CD4-positive, alpha-beta memory T cell (primary cell): ENCODE measurements at places on chromosomes 5 and 9. TPM values are rescaled to one million over a fixed set of nuclear protein-coding genes. Genes with fewer than 3 reads are reported as not detected.

TGFBR1 gene
- polyA plus RNA-seq, result 21.4 TPM

PCDHB9 gene
- polyA plus RNA-seq, result 0.62 TPM

BTNL3 gene
- not detected for polyA plus RNA-seq

SLCO6A1 gene
- not detected for polyA plus RNA-seq

INSL6 gene
- not detected for polyA plus RNA-seq

PCDHB13 gene
- polyA plus RNA-seq, result not detected

NR6A1 gene
- not detected for polyA plus RNA-seq

GABRA1 gene
- not detected for polyA plus RNA-seq

LYRM7 gene
- polyA plus RNA-seq, result 7.0 TPM

EGFLAM gene
- not detected for polyA plus RNA-seq

MEIKIN gene
- not detected for polyA plus RNA-seq

LCN15 gene
- polyA plus RNA-seq, result not detected

MYOZ3 gene
- not detected for polyA plus RNA-seq

MZB1 gene
- 8.2 TPM for polyA plus RNA-seq

CCNO gene
- polyA plus RNA-seq, result not detected

EDIL3 gene
- not detected for polyA plus RNA-seq

ADCY2 gene
- polyA plus RNA-seq, result not detected

TLR4 gene
- 0.08 TPM for polyA plus RNA-seq

RGMB gene
- polyA plus RNA-seq, result 7.7 TPM

BARHL1 gene
- polyA plus RNA-seq, result not detected

SMIM33 gene
- 0.31 TPM for polyA plus RNA-seq

HAVCR2 gene
- 4.9 TPM for polyA plus RNA-seq

ANKRD18B gene
- not detected for polyA plus RNA-seq

DMRT2 gene
- 0.08 TPM for polyA plus RNA-seq

NTRK2 gene
- polyA plus RNA-seq, result not detected

C1QTNF3 gene
- polyA plus RNA-seq, result 0.53 TPM

SLC34A3 gene
- not detected for polyA plus RNA-seq

SMC2 gene
- 3.5 TPM for polyA plus RNA-seq

CDH10 gene
- polyA plus RNA-seq, result not detected

PHF24 gene
- polyA plus RNA-seq, result not detected

CAMLG gene
- 41.0 TPM for polyA plus RNA-seq

PCDH1 gene
- not detected for polyA plus RNA-seq

AHRR gene
- 0.23 TPM for polyA plus RNA-seq

SGCD gene
- polyA plus RNA-seq, result not detected

SPATA31C2 gene
- polyA plus RNA-seq, result not detected

STK10 gene
- polyA plus RNA-seq, result 161 TPM

PITX1 gene
- polyA plus RNA-seq, result not detected

ELAVL2 gene
- not detected for polyA plus RNA-seq

SLC36A2 gene
- polyA plus RNA-seq, result not detected

UBE2B gene
- polyA plus RNA-seq, result 118 TPM

MTREX gene
- polyA plus RNA-seq, result 28.8 TPM

SLC1A1 gene
- polyA plus RNA-seq, result 0.25 TPM

IL13 gene
- polyA plus RNA-seq, result not detected

SPATA31A3 gene
- polyA plus RNA-seq, result not detected
